HL-60 (cell line): ENCODE measurements at places on chromosomes 1 and 21.

DNA sequence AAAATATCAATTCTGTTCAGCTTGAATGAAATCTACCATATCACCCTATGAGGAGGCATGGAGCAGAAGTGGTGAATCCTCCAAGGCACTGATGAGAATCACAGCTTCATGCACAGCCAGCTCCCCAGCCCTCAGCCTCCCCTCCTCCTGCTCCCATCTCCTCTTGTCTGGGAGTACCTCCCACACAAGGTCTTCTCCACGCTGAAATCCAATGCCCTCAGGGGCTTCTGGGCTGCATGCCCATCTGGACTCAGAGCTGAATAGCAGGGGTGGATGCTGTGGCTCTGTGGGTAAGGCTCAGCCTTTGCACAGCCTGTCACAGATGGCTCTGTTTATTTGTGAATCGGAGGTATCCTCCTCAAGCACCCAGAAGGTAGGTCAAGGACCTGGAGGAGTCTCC is 48.6 kb downstream of the KCNC4 start:
- no peak for DNase-seq

GRCh38 chr1:18241891-18242290 is 134.3 kb downstream of the IGSF21 start:
- DNase-seq: no peak

- peak; percentile 15 for DNase-seq
Observed at GRCh38 chr21:20971296-20971921, 26.8 kb upstream of the NCAM2 start.

- DNase-seq: no peak
Observed at GRCh38 chr1:44239331-44239960, 26.2 kb downstream of the DMAP1 start.

DNA sequence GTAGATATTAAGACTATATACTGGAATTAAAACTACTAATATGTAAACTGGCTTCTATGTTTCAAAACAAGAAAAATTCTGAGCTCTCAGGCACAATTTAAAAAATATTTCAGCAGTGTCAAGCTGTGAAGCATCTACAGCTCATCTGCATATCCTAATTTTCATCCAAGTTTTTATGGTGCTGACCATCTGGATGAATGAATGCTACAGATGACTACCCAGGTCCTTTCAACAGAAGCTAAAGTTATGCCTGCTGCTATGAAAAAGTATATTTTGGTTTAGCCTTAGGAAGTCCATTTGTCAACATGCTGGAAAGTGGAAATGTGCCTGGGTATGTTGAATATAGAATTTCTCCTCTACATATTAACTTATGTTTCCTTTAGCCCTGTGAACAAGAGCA is 206.9 kb downstream of the NEGR1 start:
- no peak for DNase-seq

DNA sequence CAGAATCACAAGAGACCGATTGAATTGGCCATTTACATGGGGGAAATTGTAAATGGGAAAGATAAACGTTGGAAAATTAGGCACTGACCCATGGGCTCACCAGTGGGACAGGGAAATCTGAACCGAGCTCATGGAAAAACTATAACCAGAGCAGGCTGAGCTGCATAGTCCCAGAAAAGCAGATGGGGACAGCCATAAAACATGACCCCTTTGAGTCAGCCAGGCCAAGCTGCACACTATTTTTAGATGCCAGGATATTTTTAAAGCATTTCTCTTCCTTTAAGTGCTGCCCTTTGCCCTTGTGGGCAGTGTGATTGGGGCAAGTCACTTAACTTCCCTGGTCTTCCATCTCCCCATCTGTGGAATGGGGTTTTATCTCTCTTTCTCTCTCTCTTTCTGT is 184.1 kb downstream of the FOXD2 start:
- DNase-seq: no peak

GRCh38 chr1:56551691-56552090 is 27.7 kb downstream of the PLPP3 start:
- no peak for DNase-seq

GRCh38 chr1:2318314-2319278 is 72.8 kb downstream of the MORN1 start:
- no peak for DNase-seq
